WTC11 (cell line): ENCODE measurements at places on chromosomes 11 and 22. TPM values are rescaled to one million over a fixed set of nuclear protein-coding genes. Genes with fewer than 3 reads are reported as not detected.
A peak's percentile ranks its signal among the peaks of the same experiment; 100 is the strongest.

DNA sequence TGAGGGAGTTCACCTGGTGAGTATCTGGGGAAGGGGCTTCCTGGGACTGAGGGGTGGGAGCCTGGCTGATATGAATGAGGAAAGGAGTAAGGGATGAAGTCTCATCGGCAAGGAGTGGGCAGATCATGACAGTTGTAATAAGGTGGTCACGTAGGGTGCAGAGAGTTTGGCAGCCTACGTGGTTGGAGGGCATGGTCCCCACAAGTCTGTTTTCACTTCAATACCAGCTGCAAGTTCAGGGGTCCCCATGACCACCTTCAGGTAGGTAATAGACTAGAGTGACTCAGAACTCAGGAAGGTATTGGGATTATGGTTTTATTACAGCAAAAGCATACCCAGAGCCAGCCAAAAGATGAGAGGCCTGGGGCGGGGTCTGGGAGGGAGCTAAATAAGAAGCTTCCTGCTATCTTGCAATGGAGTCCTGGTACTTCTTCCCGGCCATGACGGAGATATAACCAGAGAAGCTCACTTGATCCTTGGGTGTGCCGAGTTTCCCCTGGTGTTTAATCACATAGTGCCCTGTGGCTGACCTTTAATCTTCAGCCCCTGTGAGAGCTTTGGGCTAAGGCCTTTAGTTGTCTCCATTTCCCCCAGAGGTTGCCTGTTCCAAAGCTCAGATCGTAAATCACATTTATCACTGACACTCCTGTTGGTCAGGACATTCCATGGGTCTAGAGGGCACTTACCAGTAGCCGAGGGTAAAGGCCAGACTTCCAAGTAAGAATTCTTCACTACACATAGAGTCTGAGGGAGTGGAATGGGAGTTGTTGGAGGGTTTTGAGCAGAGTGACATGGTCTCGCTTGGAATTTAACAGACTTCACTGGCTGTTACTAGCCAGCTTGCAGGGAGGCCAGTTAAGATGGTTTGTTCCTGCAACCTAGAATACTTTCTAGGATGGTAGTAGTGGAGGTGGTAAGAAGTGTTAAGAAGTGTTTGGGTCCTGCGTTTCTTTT is 9.1 kb downstream of the SLC3A2 start:
- no peak for DNase-seq
- no peaks in the 10 kb centered on the region for H3K27me3 ChIP-seq
- peak overlapping the region; percentile 96 for H3K27ac ChIP-seq
- H3K36me3 ChIP-seq: peaks cover 51% of the 10 kb centered on the region
- no peak overlapping the region for H3K4me3 ChIP-seq

The SMC1B gene
- total RNA-seq: 0.07 to 0.18 TPM (median 0.11 TPM) in 3 replicates

DNA sequence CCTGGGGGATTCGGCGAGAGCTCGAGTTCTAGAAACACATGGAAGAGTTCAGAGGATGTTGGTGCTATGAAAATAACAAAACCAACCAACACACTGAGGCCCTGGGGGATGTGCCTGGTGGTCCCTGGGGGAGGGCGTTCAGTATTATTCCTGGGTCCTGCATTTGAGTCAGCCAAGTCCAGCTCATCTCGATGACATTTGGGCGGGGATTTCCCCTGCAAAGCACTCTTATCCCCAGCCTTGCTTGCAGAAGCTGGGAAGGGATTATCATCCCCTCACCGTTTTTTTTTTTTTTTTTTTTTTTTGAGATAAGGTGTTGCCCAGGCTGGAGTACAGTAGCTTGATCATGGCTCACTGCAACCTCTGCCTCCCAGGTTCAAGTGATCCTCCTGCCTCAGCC is 2.1 kb upstream of the SMIM38 start:
- no peak overlapping the region for H3K4me3 ChIP-seq
- DNase-seq: no peak
- peaks cover 26% of the 10 kb centered on the region for H3K4me1 ChIP-seq
- peaks cover 16% of the 10 kb centered on the region for H3K36me3 ChIP-seq

DNA sequence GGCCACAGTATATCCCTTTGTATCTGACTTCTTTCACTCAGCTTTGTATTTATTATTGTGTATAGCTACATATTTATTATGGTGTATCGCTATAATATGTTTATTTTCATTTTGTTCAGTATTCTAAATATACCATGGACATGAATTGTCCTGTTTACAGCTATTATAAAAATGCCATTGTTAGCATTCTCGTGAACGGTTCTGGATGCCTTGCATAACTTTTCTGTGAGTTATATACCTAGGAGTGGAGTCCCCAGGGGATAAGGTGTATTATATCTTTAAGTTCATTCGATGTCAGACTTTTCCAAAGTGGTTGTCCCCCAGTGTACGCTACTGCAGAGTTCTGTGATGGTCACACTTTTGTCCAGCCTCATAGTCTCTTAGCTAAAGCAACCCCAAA is 301.7 kb downstream of the TMEM135 start:
- peaks cover 37% of the 10 kb centered on the region for H3K36me3 ChIP-seq
- no peak for DNase-seq
- no peak overlapping the region for H3K27ac ChIP-seq
- H3K4me3 ChIP-seq: no peak overlapping the region

GRCh38 chr11:85766721-85767161 is 44.2 kb downstream of the SYTL2 start:
- peaks cover 9% of the 10 kb centered on the region; the same call in 1 of the 2 replicates for H3K36me3 ChIP-seq
- no peak for DNase-seq
- H3K27me3 ChIP-seq: peaks cover 4% of the 10 kb centered on the region
- H3K4me1 ChIP-seq: 0 out of 2 replicates have a peak, but pooled peaks cover 3% of the 10 kb centered on the region

GRCh38 chr22:33006220-33006954 is 51.8 kb downstream of the SYN3 start:
- H3K4me3 ChIP-seq: no peak overlapping the region
- no peak for DNase-seq

DNA sequence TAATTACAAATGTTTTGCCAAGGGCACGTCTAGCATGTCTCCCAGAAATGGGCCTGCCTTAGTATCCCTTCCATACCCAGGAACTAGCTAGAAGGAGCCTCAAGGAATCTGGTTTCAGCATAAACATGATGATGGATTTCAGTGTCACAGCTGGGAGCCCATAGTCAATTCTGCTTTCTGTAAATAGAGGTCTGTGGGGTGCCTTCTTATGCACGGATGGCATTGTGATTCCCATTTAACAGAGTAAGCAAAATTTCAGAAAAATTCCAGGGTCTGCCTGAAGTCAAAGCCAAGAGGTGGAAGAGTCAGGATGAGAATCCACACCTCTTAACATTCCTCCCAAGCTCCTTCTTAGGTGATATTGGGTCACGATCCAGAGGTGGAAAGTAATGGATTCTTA is 12.1 kb downstream of the DUSP18 start:
- H3K27ac ChIP-seq: peak overlapping the region; percentile 52
- peaks cover 5% of the 10 kb centered on the region; the same call in 1 of the 2 replicates for H3K36me3 ChIP-seq
- H3K4me1 ChIP-seq: peaks cover 31% of the 10 kb centered on the region
- peaks cover 10% of the 10 kb centered on the region for H3K27me3 ChIP-seq
- H3K4me3 ChIP-seq: no peak overlapping the region

The APOL6 gene
- total RNA-seq: 0.17 to 0.27 TPM (median 0.21 TPM) in 3 replicates

GRCh38 chr11:83542861-83543260 is 256.7 kb upstream of the CCDC90B start:
- DNase-seq: no peak
- peaks cover 3% of the 10 kb centered on the region for H3K27me3 ChIP-seq
- peaks cover 11% of the 10 kb centered on the region for H3K4me1 ChIP-seq
- H3K4me3 ChIP-seq: no peak overlapping the region
- H3K36me3 ChIP-seq: no peaks in the 10 kb centered on the region

DNA sequence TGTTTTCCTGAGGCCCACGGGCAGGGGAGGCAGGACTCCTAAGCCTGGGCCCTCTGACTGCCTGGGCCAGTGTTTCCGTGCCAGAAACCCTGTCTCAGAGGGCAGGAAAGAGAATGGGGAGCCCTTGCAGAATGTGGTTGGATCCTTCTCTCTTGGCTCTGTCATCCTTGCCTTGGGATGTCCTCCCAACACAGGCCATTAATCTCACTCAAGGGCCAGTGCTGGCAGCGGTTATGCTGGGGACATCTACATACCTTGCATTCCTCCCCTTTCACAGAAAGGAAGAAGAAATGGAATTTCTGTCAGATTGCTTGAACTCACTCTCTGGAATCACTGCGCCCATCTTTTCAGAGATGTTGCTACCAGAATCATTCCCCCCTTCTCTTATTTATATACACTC is 296.9 kb downstream of the KIRREL3 start:
- no peak overlapping the region for H3K27ac ChIP-seq
- H3K4me3 ChIP-seq: no peak overlapping the region
- H3K36me3 ChIP-seq: no peaks in the 10 kb centered on the region

GRCh38 chr11:87451395-87451794 is 413.7 kb downstream of the TMEM135 start:
- H3K4me1 ChIP-seq: no peaks in the 10 kb centered on the region
- H3K4me3 ChIP-seq: no peak overlapping the region
- H3K36me3 ChIP-seq: no peaks in the 10 kb centered on the region
- peak; percentile 11 for DNase-seq
- no peaks in the 10 kb centered on the region for H3K27me3 ChIP-seq
- no peak overlapping the region for H3K27ac ChIP-seq

DNA sequence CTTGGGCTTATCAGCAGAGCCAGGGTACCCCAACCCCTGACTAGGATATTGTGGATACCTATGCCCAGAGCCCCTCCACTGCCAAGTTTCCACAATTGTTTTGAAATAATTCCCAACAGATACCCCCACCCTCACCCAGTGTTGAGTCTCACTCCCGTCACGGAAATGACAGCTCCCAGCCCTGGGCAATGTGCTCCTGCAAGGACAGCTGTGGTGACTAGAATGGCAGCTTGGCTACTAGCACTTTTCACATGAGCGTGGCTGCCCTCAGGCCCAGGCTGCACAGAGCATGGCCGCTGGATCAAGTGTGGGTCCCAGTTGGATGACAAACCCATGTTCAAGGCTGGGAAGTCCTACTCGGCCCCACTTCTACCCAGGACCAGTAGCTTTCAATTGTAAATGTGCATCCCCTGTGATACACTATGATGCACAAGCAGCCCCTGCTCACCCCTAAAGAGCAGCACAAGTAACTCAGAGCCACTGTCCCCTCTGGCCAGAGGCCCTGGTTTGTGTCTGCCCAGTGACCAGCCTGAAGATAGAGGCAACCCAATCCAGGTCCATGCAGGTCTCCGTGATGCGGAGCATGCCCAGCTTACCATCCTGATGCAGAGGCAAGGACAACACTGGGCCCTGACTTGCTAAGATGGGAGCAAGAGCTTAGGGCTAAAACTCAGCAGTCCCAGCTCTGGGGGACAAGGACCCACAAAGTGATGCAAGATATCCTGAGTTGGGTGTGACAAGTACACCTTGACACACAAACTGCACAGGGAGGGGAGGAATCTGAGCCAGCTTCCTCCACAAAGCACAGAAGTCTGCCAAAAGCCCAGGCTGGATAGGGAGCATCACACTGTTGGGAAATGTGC is 13.2 kb downstream of the KCNQ1OT1 start:
- no peak overlapping the region for H3K27ac ChIP-seq
- no peaks in the 10 kb centered on the region for H3K27me3 ChIP-seq
- H3K4me3 ChIP-seq: no peak overlapping the region
- H3K36me3 ChIP-seq: no peaks in the 10 kb centered on the region; the same call in 1 of the 2 replicates
- DNase-seq: peak; percentile 6

GRCh38 chr11:100719809-100720221 is 32.7 kb downstream of the ARHGAP42 start:
- peaks cover 77% of the 10 kb centered on the region for H3K4me1 ChIP-seq
- H3K27me3 ChIP-seq: no peaks in the 10 kb centered on the region
- H3K36me3 ChIP-seq: peaks cover 9% of the 10 kb centered on the region
- H3K27ac ChIP-seq: peak overlapping the region; percentile 98
- DNase-seq: peak; percentile 32
- H3K4me3 ChIP-seq: peak overlapping the region; percentile 20

The OR8G5 gene
- total RNA-seq: not detected in 3 replicates

DNA sequence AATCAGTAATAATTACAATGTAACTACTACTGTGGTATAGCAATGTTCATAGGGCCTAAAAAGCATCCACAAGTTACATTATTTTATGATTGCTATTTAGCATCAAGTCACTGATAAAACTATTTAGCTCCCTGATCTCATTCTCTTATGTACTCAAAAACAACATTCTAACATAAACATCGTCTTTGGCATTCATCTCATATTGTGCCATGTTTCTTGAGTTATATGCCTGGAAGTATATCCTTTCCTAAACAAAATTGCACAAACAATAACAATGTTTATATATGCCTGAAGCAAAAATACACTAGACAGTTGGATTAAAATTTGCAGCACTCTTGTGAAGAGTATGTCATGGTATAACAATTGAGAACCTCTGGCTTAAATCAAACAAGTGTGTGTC is 34.1 kb downstream of the HORMAD2 start:
- no peak for DNase-seq
- no peak overlapping the region for H3K4me3 ChIP-seq
- no peaks in the 10 kb centered on the region for H3K36me3 ChIP-seq
- H3K4me1 ChIP-seq: no peaks in the 10 kb centered on the region

- no peak overlapping the region for H3K27ac ChIP-seq
- peaks cover 24% of the 10 kb centered on the region for H3K4me1 ChIP-seq
- DNase-seq: no peak
- H3K36me3 ChIP-seq: no peaks in the 10 kb centered on the region
- peaks cover 28% of the 10 kb centered on the region for H3K27me3 ChIP-seq
Observed at GRCh38 chr11:64391839-64392238, 32.9 kb downstream of the RPS6KA4 start.

DNA sequence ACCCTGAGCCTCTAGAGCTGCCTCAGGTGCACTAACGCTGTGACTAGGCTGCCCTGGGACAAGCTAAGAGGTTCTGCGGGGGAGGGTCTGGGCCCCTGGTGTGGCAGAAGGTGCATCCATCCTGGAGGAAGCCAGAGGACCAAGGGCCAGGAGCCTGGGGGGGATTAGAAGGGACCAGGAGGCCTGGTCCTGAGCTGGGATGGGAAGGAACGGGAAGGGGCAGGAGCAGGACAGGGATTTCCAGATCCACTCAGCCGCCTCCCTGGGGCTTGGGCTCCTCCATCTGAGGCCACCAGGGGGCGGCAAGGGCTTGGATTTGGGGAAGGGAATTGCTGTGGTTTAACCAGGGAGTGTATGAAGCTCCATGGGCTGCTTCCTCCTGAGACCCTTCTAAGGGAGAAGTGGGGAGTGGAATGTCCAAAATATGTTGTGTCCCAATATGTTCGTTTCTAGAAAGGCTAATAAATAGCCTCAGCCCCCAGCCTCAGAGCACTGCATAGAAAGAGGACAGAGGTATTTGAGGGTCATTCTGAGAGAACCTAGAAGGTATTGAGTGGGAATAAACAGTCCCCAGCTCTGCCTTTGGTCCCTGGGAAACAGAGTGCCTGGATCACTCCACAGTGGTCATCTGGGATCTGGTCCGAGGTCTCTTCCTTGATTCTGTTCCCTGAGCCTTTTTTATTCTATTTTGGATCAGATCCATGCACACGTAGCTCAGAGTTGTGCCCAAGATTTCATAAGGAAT is 17.4 kb upstream of the PRAME start:
- peak; percentile 84 for DNase-seq
- H3K27ac ChIP-seq: no peak overlapping the region
- H3K4me3 ChIP-seq: no peak overlapping the region
- peaks cover 97% of the 10 kb centered on the region for H3K27me3 ChIP-seq

- no peak for DNase-seq
- peaks cover 64% of the 10 kb centered on the region for H3K4me1 ChIP-seq
- no peaks in the 10 kb centered on the region for H3K27me3 ChIP-seq
- H3K4me3 ChIP-seq: no peak overlapping the region
Observed at GRCh38 chr11:116990061-116990473, 108.2 kb downstream of the SIK3 start.
